Mucosa of descending colon (tissue), 3 donors: ENCODE measurements at places on chromosomes 12 and 14.

- DNase-seq = no peak
These were observed 26.6 kb upstream of the NXPH4 start for GRCh38 chr12:57190037-57190436.

DNA sequence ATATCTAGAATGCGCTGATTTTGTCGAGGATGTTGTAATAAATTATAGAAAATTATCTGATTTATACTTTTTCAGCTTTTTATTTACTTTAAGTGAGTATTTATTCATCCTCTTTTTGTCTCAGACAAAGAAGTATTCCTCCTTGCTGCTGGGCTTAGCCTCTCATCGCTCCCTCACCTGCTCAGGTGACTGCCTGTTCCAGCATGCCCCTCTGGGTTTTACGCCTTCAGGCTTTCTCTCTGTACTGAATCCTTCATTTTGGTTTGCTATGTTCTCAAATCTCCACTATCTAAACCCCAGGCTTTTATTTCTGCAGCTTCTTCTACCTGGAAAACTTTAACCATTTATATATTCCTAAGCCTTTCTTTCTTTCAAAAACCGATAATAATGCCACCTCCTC is 1650.9 kb upstream of the SEL1L start:
- DNase-seq = no peak

- DNase-seq = no peak
These were observed 239.7 kb downstream of the SLC41A2 start for GRCh38 chr12:104718304-104718929.

GRCh38 chr14:25406818-25407217 is 356.9 kb upstream of the STXBP6 start:
- no peak for DNase-seq
